Inflammatory macrophage treated with lipopolysaccharide for 4 hours (primary cell): ENCODE measurements at places on chromosomes 4 and X.
A peak's percentile ranks its signal among the peaks of the same experiment; 100 is the strongest.

GRCh38 chr4:87953826-87954225 lies 21.7 kb upstream of the SPP1 start:
- DNase-seq: peak; percentile 43

DNA sequence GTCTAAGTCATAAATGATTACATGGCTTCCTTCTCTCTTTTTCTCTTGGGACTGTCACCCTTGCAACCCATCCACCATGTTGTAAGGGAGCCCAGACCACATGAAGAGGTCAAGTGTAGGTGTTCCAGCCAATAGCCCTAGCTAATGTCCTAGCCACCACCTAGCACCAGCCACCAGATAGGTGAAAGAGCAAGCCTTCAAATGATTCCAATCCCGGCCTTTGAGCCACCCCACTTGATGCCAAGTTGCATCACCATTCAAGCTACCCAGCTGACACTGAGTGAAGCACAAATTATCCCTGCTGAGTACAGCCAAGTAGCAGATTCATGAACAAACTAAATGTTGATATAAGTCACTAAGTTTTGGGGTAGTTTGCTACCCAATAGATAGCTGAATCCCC lies 274.3 kb downstream of the BCOR start:
- DNase-seq: no peak

- DNase-seq: no peak
These were observed 13.3 kb upstream of the ZNF827 start for GRCh38 chr4:145951931-145952330.

DNA sequence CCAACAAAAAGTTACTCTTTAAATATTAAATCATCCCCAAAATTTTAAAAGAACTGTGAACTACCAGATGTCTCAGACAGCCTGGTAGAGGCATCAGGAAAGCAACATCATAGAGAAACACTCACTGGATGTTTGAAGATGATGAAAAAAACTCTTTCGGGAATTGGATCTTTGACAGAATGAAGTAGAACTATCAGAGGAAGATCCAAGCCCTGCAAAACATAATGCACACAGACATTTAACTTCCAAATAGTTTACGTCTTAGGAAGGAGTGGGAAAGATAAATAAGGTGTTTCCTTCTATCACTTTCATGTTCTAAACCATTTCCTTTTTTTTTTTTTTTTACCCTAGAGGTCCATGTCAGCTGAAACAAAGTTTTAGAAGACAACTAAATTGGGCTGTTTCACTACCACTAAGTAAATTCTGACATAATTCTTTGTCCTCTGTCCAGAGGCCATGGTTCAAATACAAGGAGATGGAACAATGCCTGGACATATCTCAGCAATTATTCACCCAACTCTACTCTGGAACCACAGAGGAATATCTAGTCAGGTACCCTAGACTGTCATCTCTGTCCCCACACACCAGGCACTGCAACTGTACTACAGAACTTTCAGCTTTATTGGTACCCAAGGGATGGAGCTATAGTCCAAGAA lies 217.7 kb upstream of the INTU start:
- DNase-seq: no peak

DNA sequence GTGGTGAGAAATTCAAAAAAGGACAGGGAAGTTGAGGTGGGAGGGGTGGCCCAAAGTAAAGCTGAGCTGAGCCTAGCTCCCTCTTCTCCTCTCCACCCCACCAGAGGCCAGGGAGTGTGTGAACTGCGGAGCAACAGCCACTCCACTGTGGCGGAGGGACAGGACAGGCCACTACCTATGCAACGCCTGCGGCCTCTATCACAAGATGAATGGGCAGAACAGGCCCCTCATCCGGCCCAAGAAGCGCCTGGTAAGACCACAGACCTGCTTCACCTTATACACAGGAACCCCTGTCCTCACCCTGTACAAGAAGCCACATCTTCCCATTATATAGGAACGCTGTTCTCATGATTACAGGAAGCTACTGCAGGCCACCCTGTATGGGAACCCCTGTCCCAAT lies 5.8 kb downstream of the GATA1 start:
- no peak for DNase-seq

DNA sequence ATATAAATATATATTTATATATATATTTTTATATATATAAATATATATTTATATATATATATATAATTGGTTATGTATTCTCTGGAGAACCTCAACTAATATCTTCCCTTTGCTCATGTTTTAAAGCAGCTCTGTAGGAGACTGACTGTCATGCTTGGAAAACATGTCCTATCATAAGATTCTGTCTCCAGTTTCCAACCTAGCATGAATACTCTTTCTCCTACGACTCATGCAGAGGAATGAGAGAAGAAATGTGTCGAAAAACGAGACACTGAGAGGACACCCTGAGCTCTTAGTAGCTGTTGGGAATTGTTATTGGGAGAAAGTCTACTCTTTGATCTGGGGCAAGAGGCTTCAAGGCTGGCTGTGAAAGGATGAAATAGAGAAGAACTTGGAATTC lies 166.5 kb upstream of the SLIT2 start:
- no peak for DNase-seq

GRCh38 chrX:121011254-121011653 lies 25.7 kb upstream of the CT47A1 start:
- no peak for DNase-seq

GRCh38 chr4:13535708-13536361 lies 8.5 kb downstream of the NKX3-2 start:
- DNase-seq: no peak

- no peak for DNase-seq
These were observed 1482.4 kb upstream of the PABPC4L start for GRCh38 chr4:135684001-135684400.

GRCh38 chrX:153477901-153478300 lies 7.5 kb upstream of the HAUS7 start:
- DNase-seq: no peak

DNA sequence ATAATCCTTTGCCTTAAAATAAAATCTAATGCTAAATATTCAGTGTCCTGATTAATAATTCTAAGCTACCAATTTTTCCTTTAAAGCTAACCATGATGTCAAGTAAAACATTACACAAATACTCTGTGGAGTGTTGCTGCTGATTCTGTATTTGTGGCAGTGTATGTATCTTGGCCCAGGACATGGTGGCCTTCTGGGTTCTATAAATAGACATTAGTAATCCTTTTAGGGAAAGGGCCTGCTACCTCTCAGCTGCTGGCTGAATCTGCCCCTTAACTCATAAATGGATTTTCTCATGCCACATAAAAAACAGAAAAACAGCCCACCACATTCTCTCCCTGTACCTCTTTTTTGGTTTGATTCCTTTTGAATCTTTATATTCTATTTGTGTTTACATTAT lies 1.2 kb upstream of the XK start:
- no peak for DNase-seq

DNA sequence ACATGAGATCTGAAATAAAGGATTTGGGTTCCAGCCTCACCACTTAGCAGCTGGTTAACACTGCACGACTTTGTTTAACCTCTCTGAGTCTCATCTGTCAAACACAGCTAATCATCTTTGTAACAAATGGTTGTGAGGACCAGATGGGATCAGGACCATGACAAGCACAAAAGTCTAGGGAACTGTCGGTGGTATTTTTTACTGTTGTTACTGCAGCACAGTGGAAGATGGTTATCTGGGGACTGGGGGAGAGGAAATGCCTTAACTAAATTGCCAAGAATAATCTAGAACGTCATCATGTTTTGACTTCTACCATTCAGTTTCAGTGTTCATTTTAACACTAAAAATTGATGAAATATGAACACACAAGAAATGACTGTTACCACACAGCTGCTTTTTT lies 99.5 kb downstream of the ADGRA3 start:
- no peak for DNase-seq

DNA sequence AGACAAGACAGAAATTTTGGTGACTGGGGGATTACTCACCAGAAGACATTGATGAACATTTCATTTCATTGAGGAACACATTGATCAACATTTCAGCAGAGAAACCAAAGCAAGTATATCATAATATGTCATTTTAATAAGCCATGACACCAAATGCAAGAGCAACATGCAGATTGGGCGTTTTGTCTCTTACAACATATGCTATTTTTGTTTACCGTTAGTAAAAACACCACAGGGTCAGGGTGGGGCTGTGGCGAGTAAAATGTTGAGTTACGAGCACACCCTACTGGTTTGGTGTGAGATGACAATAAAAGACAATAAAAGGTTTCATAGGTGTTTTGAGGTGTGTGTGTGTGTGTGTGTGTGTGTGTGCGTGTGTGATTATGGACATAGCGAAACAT lies 294.5 kb downstream of the PDGFC start:
- DNase-seq: no peak

- DNase-seq: no peak
These were observed 131.8 kb upstream of the LIMCH1 start for GRCh38 chr4:41406113-41406516.

DNA sequence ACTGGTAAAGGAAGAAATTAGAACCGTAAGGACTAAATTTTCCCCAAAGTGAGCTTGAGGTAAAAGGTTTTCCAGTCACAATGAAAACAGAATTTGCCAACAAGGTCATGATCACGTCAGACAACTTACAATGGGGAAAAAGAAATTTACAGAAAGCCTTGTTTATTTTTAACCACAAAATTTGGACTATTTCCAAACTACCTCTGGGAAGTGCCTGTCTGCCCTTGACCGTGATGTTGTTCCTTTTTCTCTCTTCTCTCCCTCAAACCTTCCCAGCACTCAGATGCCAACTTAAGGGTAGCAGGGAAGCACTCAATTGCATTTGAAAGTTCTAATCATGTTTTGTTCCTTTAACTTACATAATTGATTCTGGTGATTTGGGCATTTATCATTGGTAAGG lies 32.5 kb downstream of the MEPE start:
- peak; percentile 51 for DNase-seq

- DNase-seq: peak; percentile 59
These were observed 501 bp downstream of the ZNF518B start for GRCh38 chr4:10456595-10457254.

- peak; percentile 40 for DNase-seq
These were observed 32.5 kb upstream of the FRAS1 start for GRCh38 chr4:78024576-78025091.

DNA sequence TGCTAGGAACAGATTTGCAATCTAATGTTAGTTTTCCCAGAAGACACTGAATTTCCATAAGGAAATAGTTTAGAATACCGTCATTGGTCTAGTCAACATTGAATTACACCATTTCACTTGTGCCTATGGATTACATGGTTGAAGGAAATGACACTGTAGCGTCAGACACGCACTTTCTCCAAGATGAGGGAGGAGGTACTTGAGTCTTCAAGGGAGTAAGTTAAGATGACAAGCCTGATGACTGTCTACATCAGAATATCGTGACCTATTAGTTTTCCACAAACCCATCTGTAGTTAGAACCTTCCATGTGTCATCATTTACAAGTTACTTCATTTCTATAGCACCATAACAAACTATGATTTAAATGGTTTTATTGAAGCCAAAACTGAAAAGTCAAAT lies 153.7 kb downstream of the AMELX start:
- DNase-seq: no peak

- peak; percentile 2 for DNase-seq
These were observed 51.4 kb upstream of the RAPGEF2 start for GRCh38 chr4:159051245-159052071.

- DNase-seq: no peak
These were observed 745 bp downstream of the TRIM2 start for GRCh38 chr4:153204728-153205648.

DNA sequence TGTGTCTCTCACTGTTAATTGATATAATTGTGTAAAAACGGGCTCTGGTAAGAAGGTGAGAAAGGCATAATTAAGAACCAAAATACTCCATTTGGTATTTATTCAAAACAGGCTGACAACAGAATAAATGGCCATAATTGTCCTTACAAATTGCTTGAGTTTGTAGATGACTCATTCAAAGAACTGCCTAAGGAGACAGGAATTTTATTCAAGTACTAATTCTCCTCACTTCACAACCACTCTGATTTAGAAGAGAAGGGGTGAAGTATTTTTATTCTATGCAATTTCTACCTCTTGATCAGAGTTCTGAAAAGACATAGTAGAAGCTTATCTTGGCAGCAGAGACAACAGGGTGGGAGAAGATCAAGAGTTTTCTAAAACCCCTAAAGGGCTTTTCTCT lies 43.1 kb downstream of the ATP11C start:
- no peak for DNase-seq

DNA sequence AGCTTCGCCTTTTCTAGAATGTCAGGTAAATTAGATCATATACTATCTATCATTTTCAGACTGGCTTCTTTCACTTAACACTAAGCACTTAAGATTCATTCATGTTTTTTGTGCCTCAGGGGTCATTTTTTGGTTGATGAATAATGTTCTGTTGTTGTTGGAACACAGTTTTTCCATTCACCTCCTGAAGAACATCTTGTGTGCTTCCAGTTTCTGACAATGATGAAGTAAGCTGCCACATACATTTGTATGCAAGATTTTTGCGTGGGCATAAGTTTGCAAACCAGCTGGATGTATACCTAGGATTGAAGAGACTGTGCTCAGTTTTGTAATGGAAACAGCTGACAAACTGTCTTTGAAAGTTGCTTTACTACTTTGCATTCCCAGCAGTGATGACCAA lies 37.6 kb downstream of the MAGEA9 start:
- DNase-seq: no peak

DNA sequence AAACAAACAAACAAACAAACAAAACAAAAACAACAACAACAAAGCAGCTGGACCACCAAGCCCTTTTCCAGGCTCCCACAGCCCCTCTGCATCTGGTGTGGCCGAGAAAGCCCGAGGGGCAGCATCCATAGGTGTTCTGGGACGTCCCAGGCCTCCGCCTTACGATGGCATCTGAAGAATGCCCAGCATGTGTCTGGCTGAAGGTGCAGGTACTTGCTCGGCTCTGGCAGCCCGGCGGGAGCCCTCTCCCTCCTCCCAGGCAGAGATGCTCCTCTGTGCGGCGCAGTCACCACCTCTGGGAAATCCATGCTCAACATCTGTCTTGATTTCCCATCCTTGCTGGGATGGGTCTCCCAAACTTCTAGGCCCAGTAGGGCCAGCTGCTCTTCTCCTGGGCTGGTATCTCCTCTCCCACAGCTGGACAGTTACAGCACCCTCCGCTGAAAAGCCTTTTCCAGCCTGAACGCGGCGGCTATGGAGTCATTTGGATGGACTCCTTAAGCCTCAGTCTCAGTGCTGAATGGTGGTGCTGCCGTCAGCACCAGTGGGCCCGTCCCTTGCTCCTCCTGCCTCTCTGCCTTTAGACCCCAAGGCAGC lies 4.3 kb downstream of the PSAPL1 start:
- no peak for DNase-seq

DNA sequence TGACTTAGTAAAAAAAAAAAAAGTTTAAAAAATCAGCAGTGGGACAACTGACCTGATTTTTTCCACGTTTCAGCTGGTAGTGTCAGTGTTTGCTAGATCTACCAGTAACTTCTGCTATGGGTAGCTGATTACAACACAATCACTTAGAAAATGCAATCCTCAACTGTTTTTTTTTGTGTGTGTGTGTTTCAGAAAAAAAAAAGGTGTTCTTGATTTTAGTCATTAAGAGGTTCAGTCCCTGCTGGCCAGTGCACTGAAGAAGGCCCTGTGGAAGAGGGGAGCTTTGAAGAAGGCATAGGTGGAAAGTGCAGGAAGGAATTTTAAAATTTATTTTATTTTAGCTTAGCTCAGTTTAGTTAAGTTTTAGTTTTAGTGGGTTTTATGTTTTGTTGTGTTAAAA lies 46.9 kb downstream of the SH2D1A start:
- DNase-seq: no peak
